Fibroblast of lung (primary cell): ENCODE measurements at places on chromosomes 3 and 15. TPM values are rescaled to one million over a fixed set of nuclear protein-coding genes. Genes with fewer than 3 reads are reported as not detected.

DNA sequence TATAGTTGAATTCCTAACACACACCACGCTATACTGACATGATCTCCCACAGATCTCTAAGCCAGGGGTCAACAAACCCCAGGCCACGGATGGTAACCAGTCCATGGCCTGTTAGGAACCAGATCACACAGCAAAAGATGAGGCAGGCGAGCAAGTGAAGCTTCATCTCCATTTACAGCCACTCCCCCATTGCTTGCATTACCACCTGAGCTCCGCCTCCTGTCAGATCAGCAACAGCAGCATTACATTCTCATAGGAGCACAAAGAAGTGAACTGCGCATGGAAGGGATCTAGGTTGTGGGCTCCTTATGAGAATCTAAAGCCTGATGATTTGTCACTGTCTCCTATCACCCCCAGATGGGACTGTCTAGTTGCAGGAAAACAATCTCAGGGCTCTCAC is 2.7 kb downstream of the PDCD7 start:
- DNase-seq, result no peak

DNA sequence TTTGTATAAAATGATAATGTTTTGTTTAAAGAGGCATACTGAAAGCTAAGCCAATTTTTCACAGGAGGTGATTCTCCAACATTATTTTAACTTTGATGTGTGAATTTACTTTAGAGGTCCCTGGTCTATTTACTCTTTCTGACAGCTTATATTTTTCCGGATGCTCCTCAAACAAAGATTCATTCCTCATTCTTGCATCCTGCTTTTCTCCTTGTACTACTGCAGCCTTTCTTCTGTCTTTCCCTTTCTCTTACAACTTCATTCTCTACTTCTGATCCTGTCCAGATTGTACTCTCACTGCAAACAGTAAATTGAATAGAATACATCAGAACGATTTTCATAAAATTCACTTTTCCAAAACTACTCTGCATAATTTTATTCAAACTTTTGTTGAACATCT is 5.1 kb downstream of the NPTN start:
- no peak for DNase-seq

- DNase-seq, result no peak
These were observed 341.1 kb downstream of the DIPK2A start for GRCh38 chr3:144312702-144313101.

DNA sequence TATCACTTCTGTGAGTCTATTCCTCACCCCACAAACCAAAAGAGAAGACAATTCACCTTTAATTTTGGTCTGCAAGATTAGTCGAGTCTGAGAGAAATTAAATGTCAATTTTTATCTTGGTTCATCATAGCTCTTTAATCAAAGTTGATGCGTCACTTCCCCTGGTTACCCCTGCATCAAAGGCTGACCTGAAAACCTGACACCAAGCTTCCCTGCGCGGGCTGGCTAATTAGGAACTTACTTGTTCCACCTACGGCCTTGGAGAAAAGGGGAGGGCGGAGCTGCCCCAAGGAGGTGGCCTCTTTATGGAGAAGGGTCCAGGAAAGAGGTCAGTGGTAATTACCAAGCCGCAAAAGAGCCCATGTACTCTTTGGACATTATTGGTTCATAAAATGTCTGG is 218.4 kb downstream of the ARRDC4 start:
- DNase-seq, result no peak

DNA sequence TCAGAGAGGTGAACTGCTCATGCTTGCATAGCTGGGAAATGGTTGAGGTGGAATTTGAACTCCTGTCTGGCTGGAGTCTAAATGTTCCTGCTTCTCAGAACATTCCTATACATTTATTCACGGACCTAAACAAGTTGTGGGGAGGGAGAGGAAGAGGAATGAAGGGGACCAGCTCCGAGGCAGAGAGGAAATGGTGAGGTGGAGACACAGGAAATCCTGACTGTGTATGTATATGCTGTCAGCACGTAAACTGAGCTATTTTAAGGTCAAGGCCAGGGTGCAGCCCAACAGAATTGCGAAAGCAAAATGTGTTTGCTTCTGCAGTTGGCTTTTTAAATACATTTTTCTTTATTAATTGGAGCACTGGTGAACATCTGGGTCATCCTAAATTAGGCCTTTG is 74.1 kb upstream of the POMGNT2 start:
- peak; percentile 94 for DNase-seq

GRCh38 chr15:66461917-66462316 is 35.6 kb downstream of the SNAPC5 start:
- peak; percentile 11 for DNase-seq

DNA sequence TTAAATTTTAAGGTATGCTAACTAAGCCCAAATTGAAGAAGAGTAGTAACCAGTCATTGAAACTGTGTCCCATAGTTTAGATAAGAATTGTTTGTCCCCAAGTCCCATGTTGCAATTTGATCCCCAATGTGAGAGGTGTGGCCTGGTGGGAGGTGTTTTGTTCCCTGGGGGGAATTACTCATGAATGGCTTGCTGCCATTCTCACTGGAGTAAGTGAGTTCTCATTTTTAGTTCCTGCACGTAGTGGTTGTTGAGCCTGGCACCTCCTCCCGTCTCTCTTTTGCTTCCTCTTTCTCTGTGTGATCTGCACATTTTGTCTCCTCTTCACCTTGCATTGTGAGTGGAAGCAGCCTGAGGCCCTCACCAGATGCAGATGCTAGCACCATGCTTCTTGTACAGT is 1271.0 kb downstream of the NSUN3 start:
- DNase-seq, result no peak

Gene CDC25A
- 1.0 and 1.3 TPM in 2 replicates for total RNA-seq

Gene KLHL24
- total RNA-seq, result 70.7 and 131 TPM in 2 replicates
